Suprapubic skin (tissue), 4 donors: ENCODE measurements at places on chromosomes 5 and 9. TPM values are rescaled to one million over a fixed set of nuclear protein-coding genes. Genes with fewer than 3 reads are reported as not detected.
A peak's percentile ranks its signal among the peaks of the same experiment; 100 is the strongest.

- no peaks in the 10 kb centered on the region for H3K36me3 ChIP-seq
- H3K4me3 ChIP-seq, result no peak overlapping the region
- H3K4me1 ChIP-seq, result no peaks in the 10 kb centered on the region
- H3K27me3 ChIP-seq, result no peaks in the 10 kb centered on the region
These were observed 149.9 kb downstream of the ISOC1 start for GRCh38 chr5:129244478-129244877.

GRCh38 chr5:116076496-116076895 lies 8.3 kb upstream of the COMMD10 start:
- H3K4me1 ChIP-seq, result no peaks in the 10 kb centered on the region
- no peak overlapping the region for H3K27ac ChIP-seq
- peaks cover 4% of the 10 kb centered on the region for H3K27me3 ChIP-seq
- no peak overlapping the region for H3K4me3 ChIP-seq
- H3K36me3 ChIP-seq, result peaks cover 2% of the 10 kb centered on the region

Gene IL6ST
- 80.8 TPM for total RNA-seq

- H3K27ac ChIP-seq, result no peak overlapping the region
- DNase-seq, result no peak
- H3K27me3 ChIP-seq, result no peaks in the 10 kb centered on the region
- no peak overlapping the region for H3K4me3 ChIP-seq
These were observed 45.7 kb upstream of the GPR151 start for GRCh38 chr5:146561711-146562110.

DNA sequence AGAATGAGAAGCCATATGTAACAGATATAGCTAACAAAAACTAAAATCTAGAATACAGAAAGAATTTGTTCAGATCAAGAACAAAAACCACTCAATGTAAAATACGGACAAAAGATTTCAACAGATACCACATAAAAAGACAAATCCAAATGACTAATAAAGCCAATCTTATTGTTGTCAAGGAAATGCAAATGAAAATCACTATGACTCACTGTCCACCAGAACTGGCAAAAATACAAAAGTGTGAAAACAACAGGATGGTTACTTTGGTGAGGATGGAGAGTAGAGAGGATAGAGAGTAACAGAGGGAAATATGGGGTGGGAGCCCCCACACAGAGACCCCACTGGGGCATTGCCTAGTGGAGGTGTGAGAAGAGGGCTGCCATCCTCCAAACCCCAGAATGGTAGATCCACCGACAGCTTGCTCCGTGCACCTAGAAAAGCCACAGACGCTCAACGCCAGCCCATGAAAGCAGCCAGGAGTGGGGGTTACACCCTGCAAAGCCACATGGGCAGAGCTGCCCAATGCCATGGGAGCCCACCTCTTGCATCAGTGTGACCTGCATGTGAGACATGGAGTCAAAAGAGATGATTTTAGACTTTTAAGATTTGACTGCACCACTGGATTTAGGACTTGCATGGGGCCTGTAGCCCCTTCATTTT lies 15.2 kb upstream of the RHOBTB3 start:
- DNase-seq, result no peak
- H3K4me1 ChIP-seq, result no peaks in the 10 kb centered on the region

DNA sequence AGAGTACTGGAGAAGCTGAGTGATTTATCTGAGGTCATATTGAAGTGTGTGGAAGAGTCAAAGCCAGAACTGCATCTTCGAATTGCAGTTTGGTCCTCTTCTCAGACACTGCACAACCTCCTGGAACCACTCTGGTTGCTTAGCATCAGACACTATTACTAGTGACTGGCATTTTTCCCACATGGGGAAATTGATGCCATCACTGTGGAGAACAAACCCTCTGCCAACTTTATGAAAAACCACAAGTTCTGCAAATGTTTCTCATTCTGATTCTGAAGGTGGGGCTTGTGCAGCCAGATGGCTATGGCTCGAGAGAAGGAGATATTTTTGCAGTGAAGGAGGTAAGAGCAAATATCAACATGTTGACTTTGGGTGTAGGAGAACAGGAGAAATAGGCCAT lies 67.2 kb downstream of the KCTD16 start:
- H3K27ac ChIP-seq, result no peak overlapping the region
- no peaks in the 10 kb centered on the region for H3K36me3 ChIP-seq
- no peak overlapping the region for H3K4me3 ChIP-seq
- H3K27me3 ChIP-seq, result no peaks in the 10 kb centered on the region
- H3K4me1 ChIP-seq, result no peaks in the 10 kb centered on the region

DNA sequence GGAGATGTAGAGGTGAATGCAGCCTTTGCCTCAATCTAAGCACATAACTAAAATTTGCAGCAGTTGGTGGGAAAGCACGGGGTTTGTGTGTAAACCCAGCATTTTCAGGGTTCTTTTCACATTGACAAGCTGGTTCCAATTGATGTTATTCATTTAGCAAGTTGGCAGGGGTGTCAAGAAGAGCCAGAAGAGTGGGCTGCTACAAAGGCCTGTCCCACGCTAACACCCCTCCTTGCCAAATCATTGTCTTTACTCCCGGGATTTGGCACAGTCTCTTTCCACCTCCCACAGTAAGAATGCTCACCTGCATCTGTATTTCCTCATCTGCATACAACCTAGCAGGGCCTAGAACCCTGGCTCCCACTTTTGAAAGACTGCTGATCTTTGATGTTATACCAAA lies 11.8 kb downstream of the RGMB start:
- peak overlapping the region; percentile 76 for H3K27ac ChIP-seq
- H3K36me3 ChIP-seq, result no peaks in the 10 kb centered on the region
- no peak for DNase-seq
- H3K4me1 ChIP-seq, result peaks cover 93% of the 10 kb centered on the region
- H3K27me3 ChIP-seq, result no peaks in the 10 kb centered on the region
- no peak overlapping the region for H3K4me3 ChIP-seq
